Activated CD4-positive, alpha-beta T cell treated with anti-CD3 and anti-CD28 coated beads, Interleukin-2, amount 10 ng/mL, durations not matched to agents 24 days and 14 days (primary cell): ENCODE measurements at places on chromosomes 6 and 20. TPM values are rescaled to one million over a fixed set of nuclear protein-coding genes. Genes with fewer than 3 reads are reported as not detected.

The DNAAF9 gene
- total RNA-seq: 0.84 and 1.0 TPM in 2 replicates

The KCNK17 gene
- not detected in 2 replicates for total RNA-seq

The KLC4 gene
- 9.5 and 10.7 TPM in 2 replicates for total RNA-seq

GRCh38 chr6:118212451-118213173 lies 305.5 kb downstream of the SLC35F1 start:
- H3K4me1 ChIP-seq: no peaks in the 10 kb centered on the region
- H3K27ac ChIP-seq: no peak overlapping the region
- no peaks in the 10 kb centered on the region for H3K36me3 ChIP-seq

The PPP1R3G gene
- 0.05 TPM in 2 replicates for total RNA-seq
